Prostate gland (tissue), 2 donors: ENCODE measurements at places on chromosomes 4 and X. TPM values are rescaled to one million over a fixed set of nuclear protein-coding genes. Genes with fewer than 3 reads are reported as not detected.

GAGE12E gene
- total RNA-seq = not detected

TRIM60 gene
- not detected for total RNA-seq

YTHDC1 gene
- total RNA-seq = 91.6 TPM

GPC3 gene
- 5.2 TPM for total RNA-seq

SLC9A7 gene
- total RNA-seq = 36.5 TPM

ZNF827 gene
- total RNA-seq = 286 TPM

GRCh38 chr4:1232661-1233621 lies 16.0 kb downstream of the CTBP1 start:
- H3K4me3 ChIP-seq = no peak overlapping the region
- peaks cover 9% of the 10 kb centered on the region for H3K4me1 ChIP-seq
- no peak for DNase-seq
- H3K36me3 ChIP-seq = peaks cover 6% of the 10 kb centered on the region
- no peak overlapping the region for H3K27ac ChIP-seq

- peak overlapping the region; percentile 97 for H3K4me3 ChIP-seq
- H3K27ac ChIP-seq = peak overlapping the region; percentile 72
- H3K36me3 ChIP-seq = no peaks in the 10 kb centered on the region
- no peaks in the 10 kb centered on the region for H3K27me3 ChIP-seq
- H3K4me1 ChIP-seq = no peaks in the 10 kb centered on the region
These were observed 512 bp downstream of the NOP14 start for GRCh38 chr4:2962614-2963174.

GRCh38 chrX:137342969-137343368 lies 223.0 kb upstream of the ZIC3 start:
- no peaks in the 10 kb centered on the region for H3K4me1 ChIP-seq
- no peak for DNase-seq
- H3K27ac ChIP-seq = no peak overlapping the region
- H3K36me3 ChIP-seq = no peaks in the 10 kb centered on the region
- no peaks in the 10 kb centered on the region for H3K27me3 ChIP-seq

DNA sequence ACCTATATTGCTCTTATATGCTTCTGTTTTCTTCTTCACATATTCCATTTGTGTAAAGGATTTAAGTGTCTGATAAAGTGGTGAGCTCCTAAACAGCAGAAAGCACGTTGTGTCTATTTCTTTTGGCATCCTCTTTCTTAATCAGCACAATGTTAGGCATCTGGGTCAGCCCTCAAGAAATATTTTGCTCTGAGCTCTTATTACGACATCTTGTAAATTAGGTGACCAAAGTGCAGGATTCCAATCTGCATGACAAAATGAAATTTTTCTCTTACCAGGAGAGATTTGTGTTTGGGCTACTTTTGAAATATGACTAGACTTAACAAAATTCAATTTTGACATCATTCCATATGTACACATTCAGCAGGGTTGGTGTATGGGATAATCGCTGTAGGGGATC lies 210.0 kb upstream of the IGFBP7 start:
- H3K4me3 ChIP-seq = no peak overlapping the region
- H3K27ac ChIP-seq = no peak overlapping the region
- H3K4me1 ChIP-seq = no peaks in the 10 kb centered on the region
- DNase-seq = no peak
- no peaks in the 10 kb centered on the region for H3K36me3 ChIP-seq

DNA sequence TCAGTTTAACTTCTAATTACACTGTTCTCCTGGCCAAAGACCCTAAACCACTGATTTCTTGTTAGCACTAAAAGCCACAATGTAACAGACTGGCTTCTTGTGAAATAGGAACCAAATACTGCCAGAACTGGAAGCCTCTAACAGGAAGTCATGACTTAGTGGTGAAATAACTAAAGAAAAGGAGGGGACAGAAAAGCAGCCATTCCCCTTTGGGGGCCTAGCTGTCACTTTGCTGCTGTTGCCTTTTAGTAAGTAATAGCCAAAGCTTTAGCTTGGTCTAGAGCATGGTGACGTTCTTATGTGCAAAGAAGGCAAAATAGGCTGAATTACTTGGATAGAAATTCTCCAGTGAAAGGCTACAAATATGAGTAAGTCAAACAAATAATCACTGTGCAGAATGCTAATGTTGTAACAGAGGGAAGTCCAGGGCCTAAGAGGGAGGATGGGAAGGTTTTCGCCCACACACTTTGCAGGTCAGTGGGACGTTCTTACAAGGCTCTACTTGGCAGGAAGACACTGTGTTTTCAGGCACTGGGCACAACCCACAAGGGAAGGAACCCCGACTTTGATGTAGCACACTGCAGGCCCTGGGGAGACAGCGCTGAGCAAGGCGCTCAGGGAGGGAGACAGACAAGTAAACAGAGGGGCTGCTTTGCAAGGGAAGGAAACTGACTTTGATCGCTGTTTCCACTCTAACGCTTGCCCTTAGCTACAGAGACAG lies 16.7 kb downstream of the GAB3 start:
- H3K36me3 ChIP-seq = no peaks in the 10 kb centered on the region
- no peak for DNase-seq
- H3K4me3 ChIP-seq = no peak overlapping the region
- H3K27me3 ChIP-seq = no peaks in the 10 kb centered on the region
- no peaks in the 10 kb centered on the region for H3K4me1 ChIP-seq
- H3K27ac ChIP-seq = no peak overlapping the region

DNA sequence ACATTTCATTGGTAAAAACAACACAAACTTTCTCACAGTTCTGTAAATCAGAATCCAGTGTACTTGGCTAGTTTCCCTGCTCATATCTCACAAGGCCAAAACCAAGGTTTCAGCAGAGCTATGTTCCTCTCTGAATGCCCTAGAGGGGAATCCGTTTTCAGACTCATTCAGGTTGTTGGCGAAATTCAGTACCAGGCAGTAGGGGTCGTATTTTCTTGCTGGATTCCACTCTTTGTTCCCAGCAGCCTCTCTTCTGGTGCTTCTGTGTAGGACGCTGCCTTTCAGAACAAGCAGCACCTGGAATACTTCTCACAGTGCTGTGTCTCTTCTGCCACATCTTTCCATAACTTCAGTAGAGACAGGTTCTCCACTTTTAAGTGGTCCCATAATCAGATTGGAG lies 351.9 kb downstream of the PCDH18 start:
- DNase-seq = no peak
- H3K36me3 ChIP-seq = no peaks in the 10 kb centered on the region

DNA sequence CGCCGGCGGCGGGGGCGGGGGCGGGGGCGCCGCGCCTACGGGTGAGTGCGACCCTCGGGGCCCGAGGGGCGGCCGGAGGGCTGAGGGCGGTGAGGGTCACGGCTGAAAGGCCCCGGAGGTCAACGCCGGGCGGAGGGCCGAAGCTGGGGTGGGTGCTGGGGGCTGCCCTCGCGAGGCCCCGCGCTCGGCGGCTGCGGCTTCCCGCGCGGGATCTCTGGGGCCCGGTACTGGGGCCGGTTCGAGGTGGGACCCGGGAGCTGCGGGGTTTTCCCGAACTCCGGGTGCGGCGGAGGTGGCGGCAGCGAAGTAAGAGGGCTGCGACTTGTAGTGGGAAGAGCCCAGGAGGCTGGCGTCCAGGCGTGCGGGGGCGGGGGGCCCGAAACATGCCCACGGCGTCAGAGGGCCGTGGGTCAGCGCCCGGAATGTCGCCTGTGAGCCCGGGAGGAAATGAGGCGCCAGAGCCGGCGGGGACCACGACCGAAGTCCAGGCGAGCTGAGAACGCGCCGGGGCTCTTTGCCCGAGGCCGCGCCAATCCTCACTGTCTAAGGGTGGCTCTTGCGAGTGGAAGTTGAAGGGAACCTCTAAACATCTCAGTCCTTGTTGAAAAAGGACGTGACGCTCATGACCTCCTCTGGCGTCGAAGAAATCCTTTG lies 407 bp downstream of the IL13RA1 start:
- H3K36me3 ChIP-seq = no peaks in the 10 kb centered on the region
- DNase-seq = peak; percentile 11
- no peaks in the 10 kb centered on the region for H3K4me1 ChIP-seq
- peak overlapping the region; percentile 60 for H3K4me3 ChIP-seq
- H3K27me3 ChIP-seq = no peaks in the 10 kb centered on the region

DNA sequence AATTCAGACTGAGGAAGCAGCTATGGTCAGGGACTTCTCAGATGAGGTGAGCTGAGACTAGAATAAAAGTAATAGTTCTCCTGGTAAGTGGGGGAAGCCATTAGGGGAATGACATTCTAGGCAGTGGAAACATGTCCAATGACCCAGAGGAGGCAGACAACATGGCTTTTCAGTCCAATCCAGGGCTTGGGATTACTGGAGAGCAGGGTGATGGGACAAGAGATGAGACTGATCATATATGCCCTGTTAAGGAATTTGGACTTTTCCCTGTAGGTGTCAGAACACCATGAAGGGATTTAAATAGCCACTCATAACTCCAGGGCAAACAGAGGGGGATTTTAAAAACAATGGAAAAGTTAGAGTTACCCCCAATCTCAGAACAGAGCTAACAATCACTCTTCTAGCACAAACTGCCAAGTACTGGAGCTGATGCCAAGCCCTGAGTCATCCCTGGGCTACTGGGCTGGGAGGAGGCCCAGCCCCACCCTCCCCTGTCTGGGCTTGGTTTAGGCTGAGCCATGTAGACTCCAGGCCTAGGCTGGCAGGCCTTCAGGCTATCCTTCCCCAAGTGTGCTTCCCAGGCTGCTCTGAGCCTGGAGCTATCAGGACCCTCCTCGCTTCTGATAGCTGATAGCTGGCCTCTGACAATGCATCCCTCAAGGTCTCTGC lies 22.7 kb upstream of the MSN start:
- H3K4me3 ChIP-seq = no peak overlapping the region
- no peaks in the 10 kb centered on the region for H3K36me3 ChIP-seq
- peak; percentile 75 for DNase-seq
- H3K4me1 ChIP-seq = no peaks in the 10 kb centered on the region
- no peaks in the 10 kb centered on the region for H3K27me3 ChIP-seq

DNA sequence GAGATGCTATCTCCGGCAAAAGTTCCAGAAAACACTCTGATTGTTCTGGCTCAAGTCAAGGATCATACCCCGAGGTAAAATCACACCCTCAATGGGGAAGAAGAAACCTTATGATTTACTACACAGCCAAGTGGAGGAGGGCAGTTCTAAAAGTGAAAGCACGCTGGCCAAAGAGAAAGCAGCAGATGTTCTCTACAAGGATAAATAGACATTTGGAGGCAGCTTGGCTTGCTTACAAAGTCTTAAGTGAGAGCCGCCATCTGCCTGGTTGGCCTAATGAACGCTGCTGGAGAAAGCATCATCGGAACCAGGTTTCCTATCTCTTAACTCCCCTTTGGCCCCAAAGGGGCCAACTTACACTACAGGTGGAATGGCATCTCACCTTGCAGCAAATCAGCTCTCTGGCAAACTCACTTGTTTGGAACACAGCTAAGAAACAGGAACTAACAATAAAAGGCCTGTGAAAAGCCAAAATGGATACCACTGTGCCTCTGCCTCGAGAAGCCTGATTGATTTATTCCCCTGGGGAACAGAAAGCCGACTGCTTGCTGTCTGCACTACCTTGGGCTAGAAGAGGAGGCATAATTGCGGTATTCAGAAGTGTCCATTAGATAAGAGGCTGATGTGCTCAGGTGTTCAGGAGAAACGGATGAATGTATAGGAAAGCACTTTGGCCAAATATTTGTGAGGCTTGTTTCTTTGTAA lies 22.8 kb downstream of the FRAS1 start:
- no peak overlapping the region for H3K27ac ChIP-seq
- H3K4me3 ChIP-seq = no peak overlapping the region
- H3K4me1 ChIP-seq = no peaks in the 10 kb centered on the region
- no peak for DNase-seq
- H3K27me3 ChIP-seq = no peaks in the 10 kb centered on the region
- H3K36me3 ChIP-seq = no peaks in the 10 kb centered on the region

- H3K4me1 ChIP-seq = no peaks in the 10 kb centered on the region
- H3K27ac ChIP-seq = no peak overlapping the region
- H3K36me3 ChIP-seq = no peaks in the 10 kb centered on the region
- no peak overlapping the region for H3K4me3 ChIP-seq
These were observed 52.1 kb downstream of the RTL5 start for GRCh38 chrX:72079607-72080006.

GRCh38 chrX:134908356-134908755 lies 82.4 kb upstream of the SMIM10 start:
- no peaks in the 10 kb centered on the region for H3K36me3 ChIP-seq
- DNase-seq = no peak
- no peaks in the 10 kb centered on the region for H3K4me1 ChIP-seq
- H3K27me3 ChIP-seq = no peaks in the 10 kb centered on the region

- H3K36me3 ChIP-seq = no peaks in the 10 kb centered on the region
- DNase-seq = peak; percentile 6
- no peaks in the 10 kb centered on the region for H3K4me1 ChIP-seq
- H3K27me3 ChIP-seq = no peaks in the 10 kb centered on the region
- peak overlapping the region; percentile 13 for H3K4me3 ChIP-seq
- H3K27ac ChIP-seq = peak overlapping the region; percentile 38
These were observed 38.9 kb downstream of the STARD8 start for GRCh38 chrX:68686097-68686977.

DNA sequence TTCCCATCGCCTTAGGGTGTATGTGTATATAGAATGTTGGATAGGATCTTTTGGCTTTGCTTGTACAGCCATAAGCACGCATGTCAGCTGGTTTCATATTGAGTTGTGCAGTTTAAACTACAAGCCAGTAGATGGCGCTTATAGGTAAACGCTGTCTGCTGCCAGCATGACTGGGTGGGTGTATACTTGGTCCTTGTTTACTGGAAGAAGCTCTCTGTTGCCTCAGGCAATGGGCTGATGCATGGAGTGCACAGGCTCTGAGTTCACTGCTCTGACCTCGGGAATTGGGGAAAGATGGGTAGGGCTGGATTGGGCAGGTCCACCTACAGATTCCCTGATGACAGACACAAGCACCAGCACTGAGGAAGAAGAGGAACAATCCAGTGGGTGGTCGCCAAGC lies 831.5 kb downstream of the STIM2 start:
- no peak for DNase-seq
- no peaks in the 10 kb centered on the region for H3K27me3 ChIP-seq
- H3K36me3 ChIP-seq = no peaks in the 10 kb centered on the region
- H3K27ac ChIP-seq = no peak overlapping the region
- H3K4me3 ChIP-seq = no peak overlapping the region
- H3K4me1 ChIP-seq = no peaks in the 10 kb centered on the region

DNA sequence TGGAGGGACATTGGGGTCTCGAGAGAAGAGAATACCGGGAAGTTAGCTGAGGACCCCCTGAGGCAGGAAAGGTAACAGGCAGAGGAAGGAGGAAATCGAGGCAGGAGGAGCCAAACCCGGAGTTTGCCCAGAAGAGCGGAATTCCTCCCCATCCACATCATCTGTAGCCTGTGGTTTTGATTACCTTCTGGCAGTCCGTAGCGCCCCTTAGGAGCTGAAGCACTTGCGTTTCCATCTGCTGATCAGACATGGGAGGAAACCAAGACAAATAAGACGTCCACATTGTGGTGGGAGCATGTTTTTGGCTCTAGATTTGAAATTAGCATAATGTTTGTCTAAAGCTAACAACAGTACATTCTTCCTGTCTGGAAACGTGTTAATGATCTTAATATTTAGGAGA lies 26.8 kb upstream of the HMX1 start:
- no peak overlapping the region for H3K4me3 ChIP-seq
- H3K36me3 ChIP-seq = no peaks in the 10 kb centered on the region
- no peak for DNase-seq
